M059J (cell line): ENCODE measurements at places on chromosomes 1 and 21.

DNA sequence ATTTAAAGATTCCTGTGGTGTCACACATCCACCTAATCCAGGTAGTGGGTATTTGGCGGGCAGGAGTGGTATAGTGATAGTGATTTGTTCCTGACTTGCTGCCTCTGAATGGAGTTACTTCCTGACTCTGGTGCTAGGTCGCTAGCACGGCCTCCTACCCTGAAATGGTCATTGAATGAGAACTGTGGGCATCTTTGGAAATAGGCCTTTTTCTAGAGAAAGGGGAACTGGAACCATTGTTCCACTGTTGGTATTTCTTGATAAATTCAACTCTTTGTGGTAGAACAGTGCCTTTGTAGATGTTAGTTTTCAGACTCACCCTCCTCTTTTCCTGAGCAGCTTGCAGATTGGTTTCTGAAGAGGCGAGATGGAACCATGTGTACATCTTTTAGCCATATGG lies 1.5 kb downstream of the QSOX1 start:
- DNase-seq, result no peak

DNA sequence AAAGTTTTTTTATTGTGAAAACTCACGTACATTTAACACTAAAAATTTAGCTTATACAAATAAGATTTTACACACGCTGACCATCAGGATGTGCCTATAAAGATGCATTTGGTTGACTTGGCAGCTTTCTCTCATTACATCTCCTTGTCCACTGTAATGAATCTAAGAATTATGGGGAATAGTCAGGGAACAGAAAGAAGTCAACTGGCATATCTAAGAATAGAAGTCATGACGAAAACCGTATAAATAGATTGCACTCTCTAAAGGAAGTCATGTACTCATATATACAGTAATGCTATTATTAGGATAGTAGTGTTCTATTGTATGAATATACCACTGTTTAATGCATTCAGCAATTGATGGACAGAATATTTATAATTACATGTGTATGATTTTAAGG lies 575.8 kb upstream of the B3GALT2 start:
- DNase-seq, result no peak

DNA sequence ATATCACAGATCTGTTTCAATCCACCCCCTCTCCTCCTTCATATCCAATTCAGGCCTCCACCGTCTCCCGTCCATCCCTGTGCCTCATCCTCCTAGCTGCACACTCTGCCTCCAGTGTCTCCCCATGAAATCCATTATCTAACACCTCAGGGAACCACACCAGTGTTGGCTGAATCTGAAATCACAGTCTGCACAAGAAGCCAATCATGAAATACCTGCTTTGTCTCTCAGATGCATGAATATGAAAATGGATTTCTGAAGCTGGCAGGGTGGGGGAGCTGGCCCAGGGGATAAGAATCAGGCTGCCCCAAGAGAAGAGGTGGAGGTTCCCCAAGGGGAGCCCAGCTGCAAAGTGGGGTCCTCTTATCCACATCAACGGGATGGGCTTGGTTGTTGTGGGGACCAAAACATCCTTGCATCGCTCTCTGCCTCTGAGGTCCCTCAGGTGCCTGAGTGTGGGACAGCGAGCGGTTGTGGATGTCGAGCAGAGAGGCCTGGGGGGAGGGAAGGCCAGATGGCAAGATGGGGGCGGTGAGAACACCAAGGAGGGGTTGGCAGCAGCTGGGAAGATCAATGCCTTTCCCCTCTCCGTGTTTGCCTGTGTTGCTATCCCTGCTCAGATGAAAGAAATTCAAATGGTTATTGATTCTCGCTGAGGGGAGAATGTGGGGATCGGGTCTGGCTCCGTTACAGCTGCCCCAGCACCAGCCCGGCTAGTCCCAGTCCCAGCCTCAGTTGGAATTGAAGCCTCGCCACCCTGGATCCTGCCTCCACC lies 237.3 kb upstream of the POU3F1 start:
- no peak for DNase-seq

DNA sequence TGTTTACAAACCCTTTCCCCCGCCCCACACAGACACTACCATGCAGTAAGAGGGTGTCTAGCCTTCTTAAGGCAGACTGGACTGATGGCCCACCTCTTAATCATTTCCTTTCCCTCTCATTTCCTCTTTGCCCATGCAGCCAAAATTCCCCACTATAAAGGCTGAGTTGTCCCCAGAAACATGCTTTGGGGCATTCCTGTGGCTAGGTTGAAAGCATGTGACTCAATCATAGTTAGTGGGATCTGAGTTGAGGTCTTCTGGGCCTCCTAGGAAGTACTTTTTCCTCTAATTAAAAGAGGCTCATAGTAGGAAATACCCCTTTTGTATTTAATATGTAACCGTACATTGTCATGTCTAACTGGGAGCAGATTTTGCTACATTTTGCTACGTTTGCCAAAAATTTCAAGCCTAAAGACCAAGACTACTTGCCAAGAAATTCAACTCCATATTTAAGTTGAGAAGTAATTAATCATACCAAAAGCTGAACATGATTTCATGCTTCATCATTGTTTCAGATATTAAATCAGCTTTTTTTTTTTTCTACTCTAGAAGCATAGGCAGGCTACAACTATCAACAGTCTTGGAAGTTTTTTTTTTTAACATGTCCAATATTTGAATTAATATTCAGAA lies 174.7 kb downstream of the ADGRL4 start:
- DNase-seq, result peak; percentile 97

GRCh38 chr1:76048926-76049325 lies 25.6 kb upstream of the ST6GALNAC3 start:
- DNase-seq, result no peak

GRCh38 chr1:161792740-161793139 lies 26.6 kb downstream of the ATF6 start:
- DNase-seq, result peak; percentile 89

GRCh38 chr1:218592688-218593087 lies 247.6 kb downstream of the TGFB2 start:
- DNase-seq, result peak; percentile 78

DNA sequence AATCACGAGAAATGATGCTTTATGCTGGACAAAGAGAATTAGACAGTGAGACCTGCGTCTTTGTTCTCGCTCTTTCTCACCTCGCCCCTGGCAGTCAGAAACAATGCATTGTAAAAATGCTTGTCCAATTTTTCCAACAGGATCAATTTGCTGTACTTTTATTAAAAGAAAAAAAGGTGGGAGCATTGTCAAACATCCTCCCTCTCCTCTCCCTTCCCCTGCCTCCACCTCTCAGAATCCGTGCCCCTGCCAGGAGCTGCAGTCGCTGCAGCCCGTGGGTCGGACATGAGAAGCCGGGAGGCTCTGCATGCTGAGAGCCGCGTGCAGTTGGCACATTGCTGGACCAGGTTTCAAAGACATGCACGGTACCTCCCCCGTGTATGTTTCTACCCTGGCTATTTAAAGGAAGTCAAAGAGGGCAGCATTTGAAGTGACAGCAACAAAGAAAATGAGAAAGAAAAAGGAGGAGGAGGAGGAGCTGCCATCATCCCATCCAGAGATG lies 161.0 kb upstream of the KAZN start:
- DNase-seq, result peak; percentile 12

DNA sequence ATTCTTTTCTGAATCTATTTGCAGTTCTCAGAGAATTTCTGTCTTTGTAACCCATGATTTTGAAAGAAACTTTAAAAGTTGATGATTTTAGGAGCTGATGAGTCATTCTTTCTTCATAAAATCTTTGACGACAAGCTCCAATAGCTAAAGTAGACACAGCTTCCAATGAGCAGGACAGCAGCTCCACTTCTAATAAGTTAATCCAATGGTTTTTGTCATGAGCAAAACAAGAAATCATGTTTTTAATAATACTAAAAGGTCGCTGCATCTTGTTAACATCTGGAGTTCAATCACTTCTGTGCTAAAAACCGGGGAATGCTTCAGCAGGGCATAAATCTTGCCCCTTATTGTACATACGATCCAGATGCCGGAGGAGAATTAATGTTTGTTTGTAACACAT lies 48.9 kb upstream of the GORAB start:
- DNase-seq, result no peak

DNA sequence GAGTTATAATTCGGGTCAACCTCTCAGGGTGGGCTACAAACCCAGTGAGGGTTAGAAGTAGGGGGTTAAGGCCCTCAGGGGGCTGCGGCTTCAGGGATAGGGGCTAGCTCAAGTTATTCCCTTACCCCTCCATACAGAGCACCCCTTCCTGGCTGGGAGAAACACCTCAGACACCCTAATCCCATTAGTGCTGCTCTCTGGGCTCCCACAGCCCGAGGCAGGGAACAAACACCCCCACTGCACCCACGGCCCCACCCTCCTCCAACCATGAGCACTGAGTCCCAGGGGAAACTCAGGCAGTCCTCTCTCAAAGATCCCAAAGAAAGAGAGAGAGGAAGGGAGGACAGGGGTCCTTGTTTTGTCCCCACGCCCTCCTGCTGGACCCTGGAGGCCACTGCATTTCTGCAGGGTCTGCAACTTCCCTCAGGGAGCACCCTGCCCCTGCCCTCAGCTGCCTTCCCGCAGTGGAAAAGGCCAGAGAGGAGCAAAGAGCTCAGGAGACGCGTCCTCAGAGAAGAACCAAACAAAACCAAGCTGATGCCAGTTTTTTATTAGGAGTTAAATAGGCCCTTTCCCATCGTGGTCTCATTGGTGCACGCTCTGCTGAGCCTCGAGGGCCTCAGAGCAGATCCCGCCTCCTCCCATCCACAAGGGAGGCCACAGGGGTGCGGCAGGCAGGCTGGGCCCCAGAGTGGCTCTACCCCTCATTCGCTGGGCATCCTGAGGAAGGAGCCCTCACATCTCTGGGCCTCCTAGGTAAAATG lies 1.4 kb upstream of the S100A4 start:
- DNase-seq, result no peak

DNA sequence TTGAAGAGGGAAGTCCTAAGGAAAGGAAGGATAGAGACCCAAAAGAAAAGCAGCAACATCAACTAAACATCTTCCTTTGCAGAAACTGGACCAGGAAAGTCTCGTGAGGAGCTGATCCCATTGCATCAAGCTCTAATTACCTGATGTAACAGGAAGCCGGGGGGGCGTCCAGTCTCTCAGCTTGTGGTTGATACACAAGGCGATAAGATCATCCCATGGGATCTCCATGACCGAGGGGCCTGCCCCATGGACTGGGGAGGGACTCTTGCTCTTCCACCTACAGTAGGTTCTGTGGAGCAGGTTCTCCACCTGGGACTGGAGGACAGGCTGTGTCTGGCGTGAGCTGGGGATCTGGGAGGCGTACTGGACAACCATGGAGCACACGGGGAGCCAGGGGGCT lies 14.8 kb upstream of the LSS start:
- DNase-seq, result no peak

GRCh38 chr1:36571106-36571505 lies 88.4 kb upstream of the CSF3R start:
- DNase-seq, result no peak

GRCh38 chr1:193434319-193434718 lies 247.9 kb upstream of the B3GALT2 start:
- peak; percentile 63 for DNase-seq
